Amniotic stem cell (primary cell): ENCODE measurements at places on chromosomes 11 and 22.
A peak's percentile ranks its signal among the peaks of the same experiment; 100 is the strongest.

DNA sequence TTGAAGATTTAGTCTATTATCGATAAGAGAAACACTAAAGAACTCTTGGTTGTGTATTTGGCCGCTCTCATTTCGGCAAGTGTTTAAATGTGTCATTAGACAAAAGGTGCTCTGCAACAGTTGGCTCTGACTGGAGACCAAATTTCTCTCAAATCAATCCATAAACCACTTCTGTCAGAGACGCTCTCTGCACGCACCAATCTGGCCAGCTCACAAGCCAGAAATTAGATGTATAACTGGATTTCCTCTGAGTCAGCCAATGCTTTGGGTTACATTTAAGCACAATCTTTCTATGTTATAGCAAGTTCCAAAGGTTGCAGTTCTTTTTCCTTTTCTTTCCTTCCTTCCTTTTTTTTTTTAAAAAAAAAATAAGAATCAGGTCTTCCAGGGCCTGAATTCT, 17.6 kb upstream of the PARVA start:
- DNase-seq = peak; percentile 11

- no peak for DNase-seq
Measured at GRCh38 chr11:10386361-10386760, 68.7 kb upstream of the AMPD3 start.

DNA sequence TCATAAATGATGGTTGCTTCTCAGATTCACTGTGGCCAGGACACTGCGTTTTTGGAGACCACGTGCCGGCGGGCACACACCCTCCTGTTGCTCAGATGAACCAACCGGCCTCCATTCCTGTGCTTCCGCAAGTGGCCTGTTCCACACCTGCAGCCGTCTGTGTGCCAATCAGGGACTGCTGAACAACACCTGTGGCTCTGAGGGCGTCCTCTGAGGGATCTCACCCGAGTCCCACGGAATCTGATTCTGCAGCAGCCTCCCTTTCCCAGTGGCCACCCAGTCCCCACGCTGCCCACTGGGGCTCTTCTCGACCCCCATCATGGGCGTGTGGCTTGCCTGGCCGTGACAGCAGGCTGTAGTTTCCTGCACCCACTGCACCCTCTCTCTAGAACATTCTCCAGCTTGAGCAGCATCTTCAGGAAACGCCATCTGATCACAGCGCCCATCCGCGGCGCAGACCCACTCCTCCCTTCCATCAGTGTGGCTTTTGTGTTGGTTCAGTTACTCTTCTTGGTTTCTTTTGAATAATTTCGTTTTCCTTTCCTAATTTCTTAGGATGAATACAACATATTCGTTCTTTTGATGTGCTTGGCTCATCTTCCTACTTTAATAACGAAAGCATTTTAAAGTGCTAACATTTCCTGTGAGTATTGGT, 100.3 kb upstream of the SLC22A12 start:
- no peak for DNase-seq

GRCh38 chr11:36746886-36747710, 149.1 kb upstream of the RAG2 start:
- DNase-seq = peak; percentile 69

GRCh38 chr11:21896216-21896615, 296.7 kb upstream of the ANO5 start:
- no peak for DNase-seq

- no peak for DNase-seq
Measured at GRCh38 chr11:117579161-117579560, 217.9 kb downstream of the DSCAML1 start.

GRCh38 chr11:90407350-90407749, 184.5 kb upstream of the CHORDC1 start:
- no peak for DNase-seq

GRCh38 chr11:3104051-3104714, 47.0 kb upstream of the CARS1 start:
- no peak for DNase-seq

DNA sequence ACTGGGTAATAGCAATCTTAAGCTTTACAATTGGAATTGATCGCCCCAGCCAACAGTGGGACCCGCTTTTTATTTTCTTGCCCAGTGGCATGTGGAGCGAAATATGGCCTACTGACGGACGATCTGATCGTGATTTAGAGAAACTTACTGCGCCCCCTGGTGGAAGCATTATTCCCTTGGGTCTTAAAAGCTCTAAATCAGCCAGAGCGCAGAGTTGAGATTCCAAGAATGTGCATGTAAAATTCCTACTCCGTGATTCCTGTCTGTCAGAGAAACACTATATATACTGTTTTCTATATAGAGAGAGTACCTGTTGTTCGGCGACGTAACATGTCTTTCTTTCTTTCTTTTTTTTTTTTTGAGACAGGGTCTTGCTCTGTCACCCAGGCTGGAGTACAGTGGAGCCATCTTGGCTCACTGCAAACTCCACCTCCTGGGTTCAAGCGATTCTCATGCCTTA, 3.7 kb upstream of the DPF2 start:
- DNase-seq = peak; percentile 96

DNA sequence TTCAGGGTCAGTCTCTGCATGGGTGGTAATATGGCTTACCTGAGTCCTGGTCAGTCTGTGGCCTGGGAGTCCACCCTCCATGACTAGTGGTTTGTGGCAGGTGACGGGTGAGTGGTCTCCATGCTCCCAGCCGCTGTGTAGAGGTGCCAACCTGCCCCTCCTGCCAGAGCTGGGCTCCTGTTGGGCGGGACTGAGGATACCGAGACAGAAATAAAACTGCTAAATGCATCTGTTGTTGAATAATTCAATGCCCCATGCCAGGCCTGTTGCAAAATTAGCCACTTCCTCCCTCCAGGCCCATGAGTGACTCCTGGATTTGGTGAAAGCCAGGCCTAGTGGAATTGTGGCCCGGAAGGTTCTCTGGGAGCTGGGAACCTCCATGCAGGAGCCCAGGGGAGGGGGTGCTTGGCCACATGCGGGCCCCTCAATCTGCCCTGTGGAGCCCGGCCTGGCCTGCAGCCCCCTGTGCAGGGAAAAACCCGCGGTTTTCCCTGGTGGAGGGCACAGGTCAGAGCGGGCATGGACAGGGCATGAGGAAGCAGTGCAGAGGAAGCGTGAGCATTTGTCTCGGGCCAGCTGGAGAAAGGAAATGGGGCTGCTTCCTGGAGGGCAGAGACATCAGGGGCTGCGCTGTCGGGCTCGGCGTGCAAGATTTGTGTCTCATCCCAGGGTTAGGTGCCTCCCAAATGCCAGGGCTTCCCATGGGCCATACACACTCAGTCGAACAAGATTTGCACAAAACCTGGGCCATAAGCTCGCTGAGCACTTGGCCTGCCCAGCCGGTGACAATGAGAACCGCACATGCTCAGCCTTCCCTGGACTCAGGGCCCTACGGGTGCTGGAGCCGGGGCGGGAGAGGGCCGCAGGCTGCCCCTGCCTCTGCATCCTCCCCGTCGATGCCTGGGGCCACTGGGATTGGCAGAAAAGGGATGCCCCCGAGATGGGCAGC, 66.9 kb downstream of the KCNQ1 start:
- DNase-seq = no peak

DNA sequence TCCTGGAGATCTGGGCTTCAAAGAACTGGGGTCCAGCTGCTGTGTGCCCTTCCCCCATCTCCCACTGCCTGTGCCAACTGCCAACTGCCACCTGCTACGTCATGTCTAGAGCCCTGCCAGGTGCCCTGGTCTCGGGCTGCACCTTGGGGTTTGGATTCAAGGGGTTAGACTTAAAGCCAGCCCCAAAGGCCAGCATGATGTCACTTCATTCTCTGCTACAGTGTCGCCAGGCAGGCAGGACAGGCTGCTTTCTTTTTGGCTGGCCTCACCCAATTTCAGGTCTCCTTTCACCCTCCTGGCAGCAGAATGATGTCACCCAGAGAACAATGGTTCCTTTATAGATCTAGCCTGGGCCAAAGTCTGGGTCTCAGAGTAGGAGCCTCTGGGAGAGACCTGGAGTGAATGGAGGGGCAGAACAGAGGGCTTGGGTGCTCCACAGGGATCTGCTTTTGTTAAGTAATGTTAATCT, 79.5 kb upstream of the CRYBB3 start:
- no peak for DNase-seq

- no peak for DNase-seq
Measured at GRCh38 chr22:29450222-29450621, 11.8 kb downstream of the RFPL1 start.

- DNase-seq = no peak
Measured at GRCh38 chr11:11538277-11538960, 83.4 kb downstream of the GALNT18 start.

DNA sequence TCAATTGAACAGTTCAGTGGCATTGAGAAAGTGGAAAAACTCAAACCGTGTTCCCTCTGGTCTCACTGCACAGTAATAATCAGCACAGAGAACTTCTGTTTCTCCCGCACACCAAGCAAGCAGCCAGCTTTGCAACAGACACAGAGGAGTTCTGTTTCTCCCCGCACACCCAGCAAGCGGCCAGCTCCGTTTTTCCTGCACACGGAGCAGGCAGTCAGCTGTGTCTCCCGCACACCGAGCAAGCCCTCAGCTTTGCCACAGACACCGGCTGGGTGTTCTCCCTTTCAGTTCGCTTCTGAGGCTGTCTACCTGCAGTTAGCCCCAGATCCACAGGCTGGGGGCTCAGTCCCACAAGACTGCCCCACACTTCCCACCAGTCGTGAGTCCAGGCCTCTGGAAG, 9.9 kb upstream of the TALDO1 start:
- no peak for DNase-seq

DNA sequence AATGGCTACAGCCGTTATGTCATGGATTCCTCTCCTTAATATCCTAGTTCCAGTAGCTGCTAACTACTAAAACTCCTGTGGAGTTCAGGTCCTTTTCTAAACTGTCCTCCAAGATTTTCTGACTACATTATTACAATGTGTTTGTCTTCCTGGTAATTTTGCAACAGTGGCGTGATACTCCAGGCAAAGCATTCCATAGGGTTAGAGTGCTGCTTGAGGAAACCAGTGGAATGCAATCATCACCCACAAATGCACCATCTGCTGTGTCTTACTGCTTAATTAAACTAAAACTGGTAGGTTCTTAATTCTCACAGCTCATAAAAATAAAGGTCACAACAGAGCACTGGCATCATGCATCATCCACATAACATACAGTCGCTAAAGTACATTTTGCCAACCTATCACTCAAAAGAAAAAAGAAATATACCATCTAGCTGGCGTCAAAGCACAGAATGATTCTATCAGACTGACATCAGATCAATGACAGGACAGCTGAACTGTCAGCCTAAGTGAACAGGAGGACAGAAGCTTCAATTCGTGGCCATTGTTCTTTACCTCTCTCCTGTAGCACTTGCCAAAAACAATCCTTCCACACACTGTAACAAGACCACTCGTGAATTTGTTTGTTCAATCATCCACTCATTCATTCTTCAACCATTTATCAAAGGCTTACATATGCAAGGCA, 182.5 kb downstream of the CADM1 start:
- no peak for DNase-seq

GRCh38 chr11:74846770-74847169, 98.1 kb downstream of the RNF169 start:
- no peak for DNase-seq

DNA sequence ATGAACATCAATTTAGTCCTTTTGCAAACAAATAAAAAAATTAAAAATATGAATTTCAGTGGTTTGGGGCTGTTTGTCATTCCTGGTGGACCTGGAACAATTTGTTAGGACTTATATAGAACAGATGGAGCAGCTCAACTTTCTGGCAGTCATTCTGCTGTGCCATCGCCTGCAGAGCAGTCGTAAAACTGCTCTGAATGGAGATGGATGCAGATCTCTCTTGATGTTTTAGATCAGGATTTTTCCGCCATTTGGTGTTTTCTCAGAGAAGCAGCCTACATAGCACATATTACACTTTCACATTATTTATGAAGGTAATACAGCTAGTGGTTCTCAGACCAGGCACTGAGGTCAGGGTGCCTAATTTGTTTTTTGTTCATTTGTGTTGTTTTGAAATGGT, 31.8 kb upstream of the HSPA8 start:
- DNase-seq = no peak

- no peak for DNase-seq
Measured at GRCh38 chr11:83174008-83174407, 17.1 kb downstream of the PCF11 start.

DNA sequence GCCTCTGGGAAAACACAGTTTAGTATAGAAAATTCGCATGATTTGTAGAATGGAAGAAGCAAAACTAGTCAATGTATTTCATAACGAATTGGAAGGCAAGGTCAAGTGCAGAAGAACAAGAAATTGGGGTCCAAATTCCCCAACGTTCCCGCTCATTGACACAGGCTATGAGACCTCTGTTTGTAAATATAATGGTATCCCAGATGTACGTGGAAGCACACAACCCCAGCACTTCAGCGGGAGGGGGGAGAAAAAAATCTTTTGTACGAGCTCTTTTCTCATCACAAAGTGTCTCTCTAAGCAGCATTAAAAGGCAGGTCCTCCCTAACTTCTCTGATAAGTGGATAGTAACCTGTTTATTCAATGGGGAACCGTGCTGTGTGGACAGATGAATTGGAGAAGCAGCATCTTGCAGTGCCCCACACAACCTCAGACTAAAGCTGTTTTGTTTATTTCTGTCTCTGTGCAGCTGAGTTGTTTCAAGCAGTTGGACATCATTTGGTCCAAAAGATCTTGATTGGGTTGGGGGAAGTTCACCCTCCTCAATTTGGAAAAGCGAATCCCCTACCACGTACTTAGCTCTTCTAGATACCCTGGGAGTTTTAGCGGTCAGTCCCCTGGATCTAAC, 1.1 kb upstream of the GAB2 start:
- no peak for DNase-seq

DNA sequence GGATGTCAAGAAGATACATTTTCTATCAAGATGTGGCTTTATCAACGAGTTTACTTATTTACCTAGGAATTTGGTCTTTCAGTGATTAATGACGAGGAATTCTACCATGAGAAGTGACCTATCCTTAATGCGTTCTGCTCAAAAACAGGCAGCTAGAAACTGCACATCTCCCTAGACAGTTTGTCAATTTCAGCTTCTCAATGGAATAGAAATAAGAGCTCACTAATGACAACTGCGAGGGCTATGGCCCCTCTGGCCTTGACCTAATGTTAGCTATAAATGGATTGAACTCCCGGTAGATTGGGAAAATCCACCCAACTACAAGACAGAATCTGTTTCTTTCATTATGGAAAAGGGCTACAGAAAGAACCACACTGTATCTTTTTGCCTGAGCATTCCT, 223.4 kb downstream of the CADM1 start:
- no peak for DNase-seq

GRCh38 chr11:17443423-17443822, 33.2 kb downstream of the ABCC8 start:
- DNase-seq = no peak

GRCh38 chr11:12573707-12574485, 100.3 kb upstream of the TEAD1 start:
- DNase-seq = no peak

DNA sequence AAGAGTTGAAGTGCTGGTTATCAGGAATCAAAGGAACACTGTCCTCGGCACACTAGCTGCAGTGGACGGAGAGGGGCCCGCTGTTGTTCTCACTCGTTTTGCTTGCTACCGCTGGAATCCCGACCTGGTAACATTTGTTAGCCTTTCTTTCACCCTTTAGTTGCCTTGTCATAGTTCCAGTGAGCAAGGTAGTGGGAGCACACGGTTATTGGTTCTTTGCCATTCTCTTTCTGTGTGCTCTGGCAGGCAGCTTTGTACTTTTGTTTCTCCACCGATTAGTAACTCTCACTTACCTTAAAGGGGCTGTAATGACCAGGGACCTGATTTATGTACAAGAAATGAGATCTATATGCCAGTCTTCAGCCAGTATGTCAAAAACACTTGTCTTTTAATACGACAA, 1.8 kb downstream of the DEPDC7 start:
- DNase-seq = no peak

GRCh38 chr11:120023120-120023519, 114.8 kb downstream of the TRIM29 start:
- no peak for DNase-seq
